ENCODE measurements at places on chromosomes 1 and 21.

- DNase-seq = no peak
These were observed 5.3 kb downstream of the CREG1 start for GRCh38 chr1:167548059-167548932.

- DNase-seq = no peak
These were observed 405.5 kb upstream of the ADAMTS5 start for GRCh38 chr21:27372381-27372780.

DNA sequence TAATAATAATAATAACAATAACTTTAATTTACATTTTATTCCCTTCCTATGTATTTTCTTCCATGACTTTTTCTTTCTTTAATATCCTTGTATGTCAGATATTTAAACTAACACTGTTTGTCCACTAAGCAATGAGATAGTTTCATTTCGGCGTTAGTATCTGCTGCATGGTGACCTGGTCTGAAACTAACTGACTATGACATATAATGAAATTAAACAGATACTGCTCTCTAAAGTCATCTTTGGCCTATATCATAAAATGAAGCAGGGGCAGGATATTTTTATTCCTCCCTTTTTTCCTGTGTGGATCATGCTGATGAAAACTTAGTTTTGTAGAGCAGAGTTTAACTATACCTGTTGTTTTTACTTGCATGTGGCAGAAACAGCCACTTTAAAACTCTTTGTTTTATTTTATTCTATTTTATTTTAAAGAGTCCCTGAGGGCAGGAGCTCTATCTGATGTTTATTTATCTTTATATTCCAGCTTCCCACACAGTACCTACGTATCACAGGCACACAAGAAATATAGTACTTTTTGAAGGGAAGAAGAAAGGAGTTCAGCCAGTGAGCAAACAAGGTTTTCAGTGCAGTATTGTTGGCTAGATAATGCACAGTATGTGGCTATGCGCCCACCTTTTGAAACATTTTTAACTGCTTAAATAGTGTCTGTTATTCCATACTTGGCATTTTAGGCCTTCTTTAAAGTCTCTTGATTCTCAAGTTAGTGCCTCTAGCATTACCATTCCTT, 165.6 kb downstream of the PHTF1 start:
- DNase-seq = no peak

DNA sequence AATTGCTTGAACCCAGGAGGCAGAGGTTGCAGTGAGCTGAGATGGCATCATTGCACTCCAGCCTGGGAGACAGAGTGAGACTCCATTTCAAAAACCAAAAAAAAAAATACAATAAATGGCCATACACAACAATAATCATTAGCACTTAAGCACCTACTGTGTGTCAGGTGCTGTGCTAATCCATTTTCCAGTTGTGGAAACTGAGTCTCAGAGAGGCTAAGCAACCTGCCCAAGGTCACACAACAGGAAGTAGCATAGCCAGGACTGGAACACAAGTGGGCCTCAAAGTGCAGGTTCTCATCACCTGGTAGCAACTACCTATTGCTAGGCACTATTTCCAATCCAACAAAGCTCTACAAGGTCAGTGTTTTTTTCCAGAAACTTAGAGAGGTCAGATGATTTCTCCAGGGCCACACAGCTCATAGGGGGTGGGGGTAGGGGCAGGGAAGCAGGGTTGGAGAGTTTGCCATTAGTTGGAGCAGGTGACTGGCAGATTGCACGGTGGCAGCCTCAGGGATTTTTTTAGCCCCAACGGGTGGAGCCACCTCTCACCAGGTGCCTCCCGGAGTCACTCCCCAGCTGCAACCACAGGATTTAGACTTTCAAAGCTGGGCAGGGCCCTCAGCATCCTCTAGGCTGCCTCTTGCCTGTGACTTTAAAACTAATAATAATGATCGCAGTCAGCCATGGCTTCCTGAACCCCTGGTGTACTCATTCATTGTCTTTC, 52.5 kb upstream of the ID3 start:
- DNase-seq = no peak

DNA sequence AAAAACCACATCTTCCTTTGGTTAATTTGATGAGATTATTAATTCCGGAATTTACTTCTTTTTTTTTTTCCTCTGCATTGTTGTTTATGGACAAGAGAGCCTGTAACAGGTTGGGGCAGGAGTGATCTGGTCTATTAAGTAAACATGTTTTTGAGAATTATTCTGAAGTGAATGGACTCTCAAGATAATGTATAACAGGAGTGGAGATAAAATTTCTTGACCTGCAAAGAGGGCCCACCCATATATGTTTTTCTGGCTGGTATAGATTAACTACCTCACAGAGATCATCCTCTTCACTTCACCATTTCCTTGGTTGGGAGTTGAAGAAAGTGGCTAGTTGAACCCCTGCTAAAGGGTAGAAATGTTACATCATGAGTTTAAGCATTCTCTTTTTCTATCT, 10.7 kb downstream of the DDI2 start:
- DNase-seq = no peak

DNA sequence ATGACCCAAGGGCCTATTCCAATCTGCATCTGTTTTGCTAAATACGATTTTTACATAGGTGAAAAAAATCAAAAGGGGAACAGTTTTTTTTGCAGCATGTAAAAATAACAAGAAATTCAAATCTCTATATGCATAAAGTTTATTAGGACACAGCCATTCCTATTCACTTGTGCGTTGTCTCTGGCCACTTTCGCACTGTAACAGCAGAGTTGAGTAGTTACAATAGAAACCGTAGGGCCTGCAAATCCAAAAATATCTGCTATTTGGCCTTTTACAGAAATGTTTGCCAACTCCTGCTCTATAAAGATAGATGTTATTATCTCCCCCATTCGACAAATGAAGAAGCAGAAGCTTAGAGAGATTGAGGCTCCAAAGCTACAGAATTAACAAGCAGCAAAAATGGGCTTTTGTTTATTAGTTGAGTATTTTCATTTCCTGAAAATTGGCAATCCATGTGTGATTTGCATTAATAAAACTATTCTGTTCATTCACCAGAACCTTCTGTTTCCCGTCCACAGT, 5.5 kb downstream of the DYNLT5 start:
- DNase-seq = no peak

DNA sequence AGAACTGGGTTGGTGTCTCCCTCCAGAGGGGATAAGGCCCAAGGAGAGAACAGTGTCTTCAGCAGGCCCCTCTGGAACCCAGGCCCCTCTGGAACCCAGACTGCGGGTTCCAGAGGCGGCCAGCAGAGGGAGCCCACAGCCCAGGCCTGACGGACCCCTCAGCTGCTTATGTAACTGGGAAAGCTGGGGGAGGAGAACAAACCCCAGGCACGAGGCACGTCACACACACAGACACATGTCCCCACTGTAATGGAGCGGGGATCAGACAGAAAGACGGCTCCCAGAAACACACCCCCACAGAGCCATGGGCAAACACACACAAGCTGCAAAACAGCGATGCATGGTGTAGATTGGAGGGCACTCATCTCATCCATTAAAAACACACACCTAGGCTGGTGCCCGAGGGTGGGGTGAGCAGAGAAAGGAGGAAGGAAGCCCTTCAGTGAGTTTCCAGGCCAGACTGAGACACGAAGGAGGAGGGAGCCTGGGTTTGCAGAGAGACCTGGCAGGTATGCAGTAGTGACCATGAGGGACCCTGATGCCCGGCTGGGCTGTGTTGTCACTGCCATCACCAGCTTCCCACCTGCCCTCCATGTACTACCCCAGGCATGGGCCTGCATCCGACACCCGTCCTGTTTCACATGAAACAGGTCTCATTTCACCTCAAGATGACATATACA, 2.8 kb upstream of the IGSF8 start:
- peak; percentile 39 for DNase-seq

- no peak for DNase-seq
These were observed 7.7 kb upstream of the ECE1 start for GRCh38 chr1:21297975-21298374.

GRCh38 chr1:67137307-67137753, 2.6 kb upstream of the C1orf141 start:
- DNase-seq = no peak

DNA sequence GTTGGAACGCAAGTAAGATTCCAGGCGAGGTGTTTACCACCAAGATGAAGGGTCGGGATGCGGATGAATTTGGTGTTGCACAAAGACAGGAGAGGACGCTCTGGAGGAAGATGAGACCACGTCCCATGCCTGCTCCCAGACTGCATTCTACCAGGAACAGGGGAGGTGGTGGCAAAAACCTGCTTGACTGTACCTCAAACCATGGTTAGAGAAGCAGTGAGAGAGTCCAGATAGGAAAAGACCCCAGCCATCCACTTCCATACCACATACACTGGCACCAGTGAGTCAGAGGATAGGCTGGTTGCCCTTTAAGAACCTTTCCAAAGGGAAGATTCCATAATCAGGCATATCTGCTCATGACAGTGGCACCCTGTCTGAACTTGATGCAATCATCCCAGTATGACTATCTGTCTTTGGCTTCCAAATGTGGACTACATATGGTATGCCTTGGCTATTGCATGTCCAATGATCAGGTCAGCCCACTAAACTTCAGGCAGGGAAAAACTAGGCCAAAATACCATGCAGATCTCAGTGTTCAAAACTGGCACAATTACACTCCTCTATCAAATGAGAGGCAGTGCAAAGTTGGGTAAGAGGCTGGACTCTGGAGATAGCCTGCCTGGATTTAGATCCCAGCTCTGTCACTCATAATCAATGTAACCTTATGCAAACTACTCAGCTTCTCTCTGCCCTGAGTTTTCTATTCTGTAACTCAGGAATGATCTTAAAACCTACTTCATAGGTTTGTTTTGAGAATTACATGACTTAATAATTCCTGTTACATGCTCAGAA, 20.6 kb downstream of the NPR1 start:
- no peak for DNase-seq

DNA sequence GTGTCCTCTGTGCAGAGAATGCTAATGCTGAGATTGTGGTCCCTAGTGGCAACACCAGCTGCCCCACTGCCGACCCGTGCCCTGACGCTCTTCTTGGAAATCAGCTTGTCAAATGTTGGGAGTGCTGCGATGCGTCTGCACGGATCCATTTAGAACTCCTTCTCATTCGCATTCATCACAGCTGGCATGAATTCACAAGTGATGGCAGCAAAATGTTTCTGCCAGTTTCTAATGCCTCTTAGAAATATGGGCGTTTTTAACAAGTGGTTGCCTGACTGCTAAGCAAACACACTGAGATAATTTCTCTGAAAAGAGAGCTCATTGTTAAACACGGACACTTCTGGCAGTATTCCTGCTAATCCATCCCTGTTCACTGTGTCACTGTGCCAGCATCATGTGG, 131.9 kb upstream of the KCNJ6 start:
- DNase-seq = no peak

GRCh38 chr1:232627645-232628334, 2.1 kb downstream of the SIPA1L2 start:
- DNase-seq = no peak

DNA sequence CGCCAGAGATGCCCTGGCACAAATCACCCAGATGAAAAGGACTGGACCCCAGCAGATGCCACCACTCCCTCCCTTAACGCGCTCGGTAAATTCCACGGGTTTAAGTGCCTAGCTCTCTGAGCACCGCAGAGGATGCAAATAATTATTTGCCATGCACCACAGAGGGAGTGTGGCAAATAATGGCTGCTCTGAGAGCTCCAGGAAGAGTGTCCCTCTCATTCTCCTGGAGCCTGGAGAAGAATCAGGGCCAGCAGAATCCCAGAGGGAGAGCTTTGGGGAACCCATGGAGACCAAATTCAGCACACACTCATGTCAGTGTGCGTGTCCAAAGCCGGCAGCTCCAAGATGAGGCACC, 667 bp downstream of the HHIPL2 start:
- DNase-seq = no peak

DNA sequence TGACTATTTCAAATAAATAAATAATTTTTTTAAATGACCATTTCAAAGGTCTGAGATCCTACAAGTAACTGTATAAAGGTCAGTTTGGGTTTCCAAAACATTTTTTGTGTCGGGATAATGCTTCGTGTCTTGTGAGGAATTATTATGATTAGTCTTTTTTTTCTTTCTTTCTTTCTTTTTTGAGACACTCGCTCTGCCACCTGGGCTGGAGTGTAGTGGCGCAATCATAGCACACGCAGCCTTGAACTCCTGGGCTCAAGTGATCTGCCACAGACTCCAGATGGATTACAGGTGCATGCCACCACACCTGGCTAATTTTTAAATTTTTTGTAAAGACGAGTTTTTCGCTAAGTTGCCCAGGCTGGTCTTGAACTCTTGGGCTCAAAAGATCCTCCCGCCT, 1.9 kb upstream of the SDE2 start:
- DNase-seq = no peak

DNA sequence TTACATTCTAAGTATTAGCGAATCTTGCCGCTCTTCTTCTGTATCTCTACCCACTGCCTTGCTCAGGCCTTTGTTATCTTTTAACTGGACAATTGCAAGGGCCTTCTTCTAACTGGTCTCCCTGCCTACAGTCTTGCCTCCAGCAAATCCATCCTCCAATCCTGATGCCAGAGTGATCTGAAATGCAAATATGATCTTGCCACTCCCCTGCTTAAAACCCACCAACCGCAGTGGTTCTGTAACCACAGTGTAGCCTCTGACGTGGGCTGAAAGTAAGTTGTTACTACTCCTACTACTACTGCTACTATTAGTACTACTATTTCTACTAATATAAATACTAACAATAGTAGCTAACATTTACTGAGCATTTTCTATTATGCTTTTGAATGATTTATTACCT, 12.4 kb downstream of the MOV10 start:
- DNase-seq = no peak

GRCh38 chr1:208850442-208850841, 606.3 kb upstream of the PLXNA2 start:
- DNase-seq = no peak

DNA sequence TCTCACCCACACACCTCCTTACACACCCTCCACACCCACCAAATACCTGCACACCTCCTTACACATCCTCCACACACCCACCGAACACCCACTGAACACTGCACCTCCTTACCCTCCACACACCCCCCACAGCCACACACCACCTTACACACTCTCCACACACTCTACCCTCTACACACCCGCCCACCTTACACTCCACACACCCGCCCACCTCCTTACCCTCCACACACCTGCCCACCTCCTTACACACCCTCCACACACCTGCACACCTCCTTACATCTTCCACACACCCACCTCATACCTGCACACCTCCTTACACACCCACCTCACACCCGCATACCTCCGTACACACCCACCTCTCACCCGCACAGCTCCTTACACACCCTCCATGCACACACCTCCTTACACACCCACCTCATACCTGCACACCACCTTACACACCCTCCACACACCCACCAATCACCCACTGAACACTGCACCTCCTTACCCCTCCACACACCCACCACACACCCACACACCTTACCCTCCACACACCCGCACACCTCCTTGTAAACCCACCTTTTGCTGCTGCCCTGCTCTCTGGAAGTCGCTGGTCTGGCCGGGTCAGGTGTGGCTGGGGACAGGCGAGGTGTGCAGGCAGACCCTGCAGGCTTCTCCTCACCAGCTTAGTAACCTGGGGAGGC, 38.5 kb downstream of the COQ8A start:
- DNase-seq = no peak

DNA sequence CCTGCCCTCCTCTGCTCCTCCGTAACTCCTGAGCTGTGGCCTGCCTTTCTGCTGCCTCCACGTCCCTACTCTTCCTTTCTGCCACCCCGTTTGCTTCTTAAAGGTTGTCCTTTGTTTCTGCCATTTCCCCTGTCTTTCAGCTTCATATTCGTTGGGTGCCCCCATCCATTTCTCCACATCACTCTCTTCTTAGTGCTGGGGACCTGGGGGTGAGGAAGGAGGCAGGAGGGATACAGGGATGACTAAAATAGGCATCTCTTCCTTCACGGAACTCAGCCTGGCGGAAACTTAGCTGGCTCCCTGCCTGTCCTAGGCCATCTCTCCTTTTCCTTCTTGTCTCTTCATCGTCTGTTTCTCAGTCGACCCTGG, 67.0 kb upstream of the CD1D start:
- DNase-seq = no peak

GRCh38 chr1:14294860-14295536, 303.5 kb upstream of the KAZN start:
- no peak for DNase-seq
